ENCODE measurements at places on chromosomes 2 and 18. TPM values are rescaled to one million over a fixed set of nuclear protein-coding genes. Genes with fewer than 3 reads are reported as not detected.

GRCh38 chr18:21115519-21116411 is 4.2 kb upstream of the ROCK1 start:
- no peak for DNase-seq

GRCh38 chr2:142134911-142135310 is 4.1 kb upstream of the LRP1B start:
- no peak for DNase-seq

DNA sequence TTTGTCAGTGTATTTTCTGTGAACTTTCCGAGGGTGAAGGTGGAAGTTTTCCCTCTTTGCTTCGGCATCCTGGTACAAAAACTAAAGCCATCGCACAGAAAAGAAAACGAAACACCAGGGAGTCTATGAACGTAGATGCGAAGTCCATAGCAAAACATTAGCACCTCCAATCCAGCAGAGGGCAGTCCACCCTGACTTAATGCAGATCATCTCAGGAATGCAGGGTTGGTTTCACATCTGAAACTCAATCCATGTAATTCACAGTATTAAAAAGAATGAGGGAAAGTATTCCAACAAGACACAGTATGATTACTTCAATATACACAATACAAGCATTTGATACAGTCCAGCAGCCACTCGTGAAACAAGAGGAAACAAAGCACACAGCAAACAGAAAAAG is 70.8 kb downstream of the RTP5 start:
- DNase-seq: peak; percentile 44

GRCh38 chr18:47735041-47735702 is 195.3 kb downstream of the SMAD2 start:
- DNase-seq: no peak

DNA sequence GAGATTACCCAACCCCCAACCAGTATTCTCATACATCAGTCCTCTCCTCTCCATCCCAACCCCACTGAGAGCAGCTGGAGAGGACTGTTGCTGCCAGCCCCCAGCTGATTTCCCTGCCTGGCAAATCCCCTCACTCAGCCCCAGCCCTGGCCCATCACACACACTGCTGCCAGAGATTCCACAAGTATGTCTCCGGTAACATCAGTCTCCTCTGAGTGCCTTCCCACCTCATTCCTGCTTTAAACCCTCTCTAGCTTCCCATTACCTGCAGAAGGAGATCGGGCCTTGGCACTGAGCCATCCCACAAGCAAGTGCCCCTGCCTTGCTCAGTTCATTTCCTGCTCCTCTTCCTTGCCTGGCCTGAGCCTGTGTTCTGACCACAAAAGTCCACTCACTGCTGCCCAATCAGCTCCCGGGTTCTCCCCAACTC is 50.6 kb upstream of the ZFP36L2 start:
- DNase-seq: no peak

- DNase-seq: no peak
Observed at GRCh38 chr2:231259104-231259503, 60.7 kb downstream of the ARMC9 start.

- no peak for DNase-seq
Observed at GRCh38 chr2:215565897-215566296, 130.0 kb upstream of the FN1 start.

DNA sequence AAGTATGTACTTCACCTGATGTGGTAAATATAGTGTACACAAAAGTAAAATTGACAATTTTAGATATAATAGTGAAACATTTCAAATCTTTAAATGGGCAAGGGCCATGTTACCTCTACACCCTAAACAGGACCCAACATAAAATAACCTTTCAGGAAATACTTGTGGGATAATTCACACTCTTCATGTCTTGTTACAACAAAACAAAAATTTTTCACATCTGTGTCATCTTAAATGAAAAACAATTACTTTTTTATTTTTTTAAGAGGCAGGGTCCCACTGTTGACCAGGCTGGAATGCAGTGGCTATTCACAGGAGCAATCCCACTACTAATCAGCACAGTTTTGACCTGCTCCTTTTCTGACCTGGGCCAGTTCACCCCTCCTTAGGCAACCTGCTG is 42.1 kb downstream of the SRBD1 start:
- DNase-seq: no peak

DNA sequence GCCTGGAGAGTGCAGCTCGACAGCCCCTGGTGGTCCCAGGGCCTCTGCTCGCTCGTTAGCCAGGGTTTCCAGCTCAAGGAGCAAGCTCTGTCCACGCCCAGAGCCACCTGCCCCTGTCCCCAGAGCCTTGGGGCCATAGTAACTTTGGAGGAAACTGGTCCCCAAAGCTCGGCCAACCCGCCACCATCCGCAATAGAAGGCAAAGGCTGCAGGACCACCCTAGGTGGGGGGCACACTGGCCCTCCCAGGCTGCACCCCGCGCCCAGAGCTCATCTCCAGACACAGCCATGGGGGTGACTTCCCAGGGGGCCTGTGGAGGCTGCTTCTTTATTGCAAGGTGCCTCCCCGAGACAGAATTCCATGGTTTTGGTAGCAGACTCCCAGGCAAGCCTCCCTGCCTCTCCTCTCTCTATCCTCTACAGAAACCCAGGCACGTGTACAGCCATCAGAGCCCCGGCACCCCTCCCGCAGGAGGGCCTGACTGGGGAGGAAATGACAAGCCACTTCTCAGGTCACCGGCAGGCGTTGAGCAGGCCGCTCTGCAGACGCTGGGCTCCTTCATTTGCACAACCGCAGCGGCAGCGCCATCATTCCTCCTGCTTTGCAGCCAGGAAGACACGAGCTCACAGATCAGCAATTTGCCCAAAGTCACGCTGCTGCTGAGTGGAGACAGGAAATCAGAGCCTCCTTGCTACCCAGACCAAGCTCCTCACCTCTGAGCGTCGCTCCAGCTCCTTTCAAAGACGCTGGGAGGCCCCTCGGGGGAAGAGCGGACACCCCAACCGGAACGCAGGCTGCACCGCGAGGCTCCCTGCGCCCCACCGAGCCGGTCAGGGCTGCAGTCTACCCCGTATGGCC is 80.2 kb downstream of the NDUFA10 start:
- no peak for DNase-seq

DNA sequence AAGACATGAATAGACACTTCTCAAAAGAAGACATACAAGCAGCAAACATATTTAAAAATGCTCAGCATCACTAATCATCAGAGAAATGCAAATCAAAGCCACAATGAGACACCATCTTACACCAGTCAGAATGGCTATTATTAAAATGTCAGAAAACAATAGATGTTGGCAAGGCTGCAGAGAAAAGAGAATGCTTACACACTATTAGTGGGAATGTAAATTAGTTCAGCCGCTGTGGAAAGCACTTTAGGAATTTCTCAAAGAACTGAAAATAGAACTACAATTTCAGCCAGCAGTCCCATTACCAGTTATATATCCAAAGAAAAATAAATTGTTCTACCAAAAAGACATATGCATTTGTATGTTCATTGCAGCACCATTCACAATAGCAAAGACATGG is 61.7 kb downstream of the STRADB start:
- no peak for DNase-seq

DNA sequence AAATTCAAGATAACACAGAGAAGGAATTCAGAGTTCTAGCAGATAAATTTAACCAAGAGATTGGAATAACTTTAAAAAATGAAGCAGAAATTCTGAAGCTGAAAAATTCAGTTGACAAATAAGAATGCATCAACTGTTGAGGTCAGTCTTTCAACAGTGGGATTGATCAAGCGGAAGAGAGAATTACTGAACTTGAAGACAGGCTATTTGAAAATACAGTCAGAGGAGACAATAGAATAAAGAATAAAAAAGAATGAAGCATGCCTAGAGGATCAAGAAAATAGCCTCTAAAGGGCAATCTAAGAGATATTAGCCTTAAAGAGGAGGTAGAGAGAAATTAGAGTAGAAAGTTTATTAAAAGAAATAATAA is 27.7 kb upstream of the ITGAV start:
- no peak for DNase-seq

DNA sequence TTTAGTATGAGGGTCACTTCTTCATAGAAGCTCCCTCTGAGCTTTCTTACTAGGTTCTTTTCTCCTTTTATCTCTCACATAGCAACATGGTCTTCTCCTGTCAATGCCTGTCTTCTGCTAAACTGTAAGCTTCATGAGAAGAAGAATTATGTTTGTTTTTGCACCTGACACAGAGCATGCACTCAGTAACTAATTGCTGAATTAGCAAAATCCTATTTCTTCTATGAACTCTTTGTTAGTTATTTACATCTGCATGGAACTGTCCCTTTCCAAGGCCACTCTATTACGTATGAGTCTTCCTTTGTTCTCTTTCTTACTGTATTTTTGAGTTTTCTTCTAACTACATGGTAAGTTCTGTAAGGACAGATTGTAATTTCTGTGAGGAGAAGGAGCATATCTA is 63.4 kb downstream of the THSD7B start:
- no peak for DNase-seq

GRCh38 chr2:241762933-241763369 is 13.7 kb upstream of the GAL3ST2 start:
- no peak for DNase-seq

- no peak for DNase-seq
Observed at GRCh38 chr2:85938456-85938855, 49.7 kb upstream of the ST3GAL5 start.

DNA sequence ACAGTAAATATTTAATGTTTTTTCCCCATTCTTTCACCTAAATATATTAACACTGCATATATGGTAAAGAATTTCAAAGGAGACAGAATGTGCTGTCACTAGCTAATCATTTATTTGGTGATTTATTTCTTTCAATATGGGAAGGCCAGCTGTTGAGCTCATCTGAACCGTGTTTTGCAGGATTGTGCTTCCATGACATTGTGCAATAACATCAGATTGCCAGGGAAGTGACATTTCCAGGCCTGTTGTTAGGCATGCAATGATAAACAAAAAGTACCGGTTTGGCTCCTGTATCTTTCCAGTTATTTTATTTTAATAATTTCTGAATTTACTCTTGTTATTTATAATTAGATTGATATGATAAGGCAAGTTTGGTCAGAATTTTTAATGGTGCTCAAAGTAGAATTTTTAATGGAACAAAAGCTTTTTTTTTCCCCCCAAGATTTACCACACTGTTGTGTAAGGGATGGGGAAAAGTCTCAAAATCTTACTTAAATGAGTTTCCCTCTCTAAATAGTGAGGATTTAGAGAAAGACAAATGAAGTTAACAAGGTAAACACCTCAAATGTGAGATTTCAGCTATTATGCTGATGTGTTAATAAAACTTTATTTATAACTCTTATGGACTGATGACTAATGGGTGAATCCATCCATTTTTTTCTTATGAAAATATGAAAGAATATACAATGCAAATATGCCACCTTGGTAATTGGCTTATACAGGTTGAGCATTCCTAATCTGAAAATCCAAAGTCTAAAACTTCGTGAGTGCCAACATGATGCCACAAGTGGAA is 52.7 kb downstream of the MALT1 start:
- DNase-seq: no peak

- no peak for DNase-seq
Observed at GRCh38 chr18:54191352-54191751, 33.1 kb downstream of the MBD2 start.

The HES6 gene
- 6.1 TPM for polyA plus RNA-seq

The RIOK3 gene
- 29.4 TPM for polyA plus RNA-seq

The TNFRSF11A gene
- polyA plus RNA-seq: 2.1 TPM

The POTEI gene
- not detected for polyA plus RNA-seq

The GPR75 gene
- polyA plus RNA-seq: 1.9 TPM

The CABYR gene
- polyA plus RNA-seq: 15.2 TPM

The ANKRD29 gene
- 17.4 TPM for polyA plus RNA-seq

The IMMT gene
- 107 TPM for polyA plus RNA-seq

The COLEC12 gene
- polyA plus RNA-seq: not detected

The SLC16A14 gene
- 0.37 TPM for polyA plus RNA-seq

The SOCS6 gene
- polyA plus RNA-seq: 36.5 TPM

The LHCGR gene
- not detected for polyA plus RNA-seq

The EML6 gene
- polyA plus RNA-seq: 1.8 TPM

The CYBRD1 gene
- polyA plus RNA-seq: 31.6 TPM

Measured in A549 (cell line).